ENCODE measurements at places on chromosomes 7 and 10.

DNA sequence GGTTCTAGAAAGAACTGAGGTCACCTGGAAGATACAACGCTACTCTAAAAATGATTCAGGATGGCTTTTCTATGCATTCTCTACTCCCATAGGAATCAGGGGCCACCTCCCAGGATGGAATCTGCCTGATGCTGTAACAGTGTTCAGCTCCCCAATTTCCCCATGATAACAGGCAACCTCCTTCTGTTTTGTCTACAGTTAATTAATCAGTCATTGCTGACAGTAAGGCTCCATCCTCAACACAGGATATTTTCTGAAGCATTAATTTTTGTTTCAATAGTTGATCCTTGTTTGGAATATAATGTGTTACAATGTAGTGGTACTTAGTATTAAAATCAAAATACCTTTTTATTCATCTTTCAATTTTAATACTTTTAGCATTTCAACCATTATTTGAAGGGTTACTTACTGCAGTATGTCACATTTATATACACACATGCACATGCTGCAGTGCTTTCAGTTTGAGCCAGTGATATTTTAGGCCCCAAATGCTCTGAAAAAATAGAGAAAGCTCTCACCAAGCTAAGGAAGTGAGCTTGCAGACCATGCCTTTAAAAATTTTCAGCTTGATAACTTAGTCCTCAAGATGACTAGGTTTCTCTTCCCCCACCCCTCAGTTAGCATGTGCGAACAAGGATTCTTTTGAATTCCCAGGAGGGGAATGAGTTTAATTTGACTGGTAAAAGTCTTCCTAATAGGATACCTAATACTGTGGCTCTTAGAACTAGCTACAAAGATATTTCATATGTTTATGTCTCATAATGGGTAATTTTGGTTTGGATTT lies 592 bp upstream of the PIK3CG start:
- no peak for DNase-seq

DNA sequence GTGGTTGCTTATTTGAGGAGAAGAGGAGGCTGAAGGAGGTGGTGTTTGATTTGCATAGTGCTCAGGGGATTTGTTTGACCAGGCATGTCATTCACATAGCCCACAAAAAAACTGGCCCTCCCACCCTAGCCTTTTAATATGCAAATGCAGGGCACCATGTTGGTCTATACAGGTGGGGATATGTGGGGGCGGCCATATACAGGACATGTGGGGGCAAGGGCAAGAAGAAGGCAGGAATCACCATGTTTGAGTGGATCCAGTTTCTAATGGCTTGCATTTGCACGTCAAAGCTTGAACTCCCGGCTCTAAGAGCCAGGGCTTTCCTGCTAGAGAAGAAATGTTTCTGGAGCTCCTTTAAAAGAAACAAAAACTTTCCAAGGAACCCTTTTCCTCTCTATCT lies 541.0 kb downstream of the ZWINT start:
- DNase-seq: no peak

GRCh38 chr7:157017603-157018327 lies 7.3 kb upstream of the MNX1 start:
- no peak for DNase-seq

GRCh38 chr7:44373418-44373740 lies 48.0 kb upstream of the CAMK2B start:
- no peak for DNase-seq

DNA sequence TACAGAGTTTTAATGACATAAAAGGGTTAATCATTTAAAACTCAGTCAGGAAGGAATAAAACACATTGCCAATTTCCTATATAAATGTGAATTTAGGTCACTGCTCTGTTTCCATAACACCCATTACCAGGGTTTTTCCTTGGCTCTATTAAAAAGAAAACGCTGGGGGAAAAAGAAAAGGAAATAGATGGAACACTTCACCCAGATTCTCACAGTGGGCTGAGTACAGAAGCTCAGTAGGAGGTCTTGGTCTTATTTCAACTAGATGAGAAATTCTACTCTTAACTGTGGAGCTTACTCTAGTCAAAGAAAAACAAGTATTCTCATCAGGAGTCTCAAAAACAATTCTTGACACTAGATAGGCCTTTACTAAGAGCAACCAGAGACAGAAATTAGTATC lies 36.5 kb downstream of the GLUD1 start:
- DNase-seq: no peak

Data from activated CD4-positive, alpha-beta T cell treated with anti-CD3 and anti-CD28 coated beads for 1 hour (primary cell).